ENCODE measurements at places on chromosomes 4 and X.

DNA sequence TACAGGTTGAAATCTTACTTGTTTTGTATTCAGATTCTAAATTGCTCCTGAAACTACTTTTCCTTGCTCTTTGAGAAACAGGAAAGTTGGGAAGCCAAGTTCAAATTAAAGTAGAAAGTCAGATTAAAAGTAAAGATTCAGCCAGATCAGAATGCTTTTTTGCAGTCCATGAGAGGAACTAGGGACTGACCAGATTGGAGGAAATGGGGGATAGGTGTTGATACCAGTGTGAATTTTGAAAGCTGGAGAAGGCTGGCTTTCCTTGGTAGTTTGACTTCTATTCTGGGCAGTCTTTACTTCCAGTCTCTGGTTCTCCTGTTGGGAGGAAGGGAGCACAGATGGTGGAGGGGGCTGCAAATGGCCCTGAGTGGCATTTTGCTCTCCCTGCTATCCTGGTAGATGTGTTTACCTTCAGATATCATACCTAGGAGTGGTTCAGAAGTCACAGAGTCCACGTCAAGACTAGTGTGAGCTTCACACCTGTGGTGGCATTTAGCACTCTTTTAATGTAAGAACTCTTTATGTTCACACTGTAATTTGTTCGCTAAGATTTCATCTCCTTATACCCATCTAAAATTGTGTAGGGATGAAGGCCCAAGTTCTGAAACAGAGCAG lies 68.8 kb downstream of the FNIP2 start:
- no peak for DNase-seq

DNA sequence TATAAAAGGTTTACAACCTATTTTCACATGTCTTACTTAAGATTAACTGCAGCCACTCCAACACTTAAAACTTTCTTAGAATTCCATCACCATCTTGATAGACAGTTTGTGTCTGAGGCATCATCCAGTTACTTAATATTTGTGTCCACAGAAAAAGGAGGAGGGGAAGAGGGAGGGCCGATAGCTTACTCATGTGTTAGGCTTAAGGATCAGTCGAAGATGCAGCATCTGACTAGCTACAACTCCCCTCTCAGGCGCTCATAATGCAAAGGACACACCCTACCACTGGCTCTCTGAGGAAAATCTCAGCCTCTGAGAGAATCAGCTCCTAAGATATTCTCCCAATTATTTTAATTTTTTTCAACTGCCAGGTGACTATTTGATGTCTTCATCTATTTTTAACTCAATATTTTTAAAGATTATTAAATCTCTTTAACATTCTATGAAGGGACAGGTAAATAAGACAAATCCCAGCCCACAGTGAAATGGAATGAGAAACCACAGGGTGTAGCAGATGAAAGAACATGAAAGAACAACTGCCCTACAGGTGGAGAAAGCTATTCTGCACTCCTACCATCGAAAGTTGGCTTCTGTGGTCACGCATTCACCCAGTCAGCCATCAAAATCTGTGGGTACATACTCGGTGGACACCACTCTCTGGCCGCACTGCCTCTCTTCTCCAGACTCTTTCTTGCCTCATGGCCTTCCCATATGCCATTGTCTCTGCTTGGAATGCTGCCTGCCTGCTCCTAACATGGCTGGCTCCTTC lies 48.0 kb downstream of the ARAP2 start:
- no peak for DNase-seq

DNA sequence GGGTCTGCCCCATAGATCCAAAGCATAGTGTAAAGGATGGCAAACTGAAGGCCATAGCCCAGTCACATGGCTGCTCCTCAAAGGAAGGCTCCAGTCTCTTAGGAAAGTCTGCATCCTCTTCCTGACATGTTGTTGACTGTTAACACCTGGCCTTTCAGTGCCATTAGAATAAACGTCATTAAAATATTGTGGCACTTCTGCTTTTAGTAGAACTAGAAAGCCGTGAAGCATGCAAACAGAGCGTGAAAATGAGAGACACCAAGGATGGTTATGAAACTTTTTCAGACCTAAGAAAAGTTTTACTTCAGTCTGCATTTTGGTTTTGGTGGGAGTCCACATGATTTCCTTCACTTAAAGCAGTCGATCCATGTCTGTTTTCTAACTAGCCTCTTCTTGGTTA lies 41.1 kb upstream of the AFF2 start:
- DNase-seq: no peak

GRCh38 chr4:145153904-145154298 lies 26.5 kb downstream of the OTUD4 start:
- DNase-seq: no peak

- no peak for DNase-seq
Observed at GRCh38 chr4:156775813-156776212, 195.8 kb downstream of the PDGFC start.

DNA sequence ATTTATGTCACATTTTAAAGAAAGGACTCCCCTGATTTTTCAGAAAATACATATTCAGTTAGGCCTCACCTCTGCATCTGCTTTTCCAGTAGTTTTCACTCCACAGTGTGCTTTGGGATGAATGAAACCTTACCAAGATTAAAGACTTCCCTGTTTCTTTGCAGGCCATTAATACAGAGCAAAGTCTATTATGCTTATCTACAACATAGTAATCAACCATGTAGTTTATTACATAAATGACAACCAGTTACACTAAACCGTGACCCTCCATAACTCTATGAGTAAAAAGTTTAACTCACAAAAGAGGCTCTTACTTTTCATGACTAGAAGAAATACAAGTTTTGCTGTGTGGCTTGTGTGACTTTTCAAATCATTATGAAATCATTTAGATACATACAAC lies 2.3 kb downstream of the LRRC66 start:
- DNase-seq: no peak

DNA sequence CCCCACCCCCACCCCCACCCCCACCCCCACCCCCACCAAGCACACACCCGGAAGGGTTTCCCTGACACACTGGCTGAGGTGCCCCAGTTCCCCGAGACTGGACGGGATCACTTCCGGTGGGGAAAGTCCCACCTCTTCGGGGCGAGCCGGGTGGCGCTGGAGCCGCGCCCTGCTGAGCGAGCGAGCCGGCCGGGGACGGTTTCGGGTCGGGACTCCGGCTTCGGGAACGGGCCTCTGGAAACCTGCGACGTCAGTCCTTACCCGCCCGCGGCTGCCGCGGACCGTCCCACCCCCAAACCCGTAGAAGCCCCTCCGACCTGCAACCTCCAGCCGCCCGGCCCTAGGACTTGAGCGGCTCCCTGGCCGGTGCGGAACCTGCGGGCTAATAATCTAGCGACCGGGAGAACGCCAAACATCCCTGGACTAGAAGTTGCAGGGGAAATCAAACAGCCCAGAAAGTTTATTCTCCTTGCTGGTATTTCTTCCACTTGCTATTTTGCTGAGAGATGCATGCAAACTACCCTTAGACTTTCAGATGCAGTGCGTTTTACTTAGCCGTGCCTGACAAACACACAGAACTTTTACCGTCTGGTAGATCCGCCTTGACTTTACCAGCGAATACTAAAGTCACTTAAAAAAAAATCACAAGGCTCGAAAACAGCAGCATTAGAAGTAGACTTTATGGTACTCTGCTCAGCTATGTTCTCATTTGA lies 991 bp downstream of the RAP2C start:
- peak; percentile 93 for DNase-seq

DNA sequence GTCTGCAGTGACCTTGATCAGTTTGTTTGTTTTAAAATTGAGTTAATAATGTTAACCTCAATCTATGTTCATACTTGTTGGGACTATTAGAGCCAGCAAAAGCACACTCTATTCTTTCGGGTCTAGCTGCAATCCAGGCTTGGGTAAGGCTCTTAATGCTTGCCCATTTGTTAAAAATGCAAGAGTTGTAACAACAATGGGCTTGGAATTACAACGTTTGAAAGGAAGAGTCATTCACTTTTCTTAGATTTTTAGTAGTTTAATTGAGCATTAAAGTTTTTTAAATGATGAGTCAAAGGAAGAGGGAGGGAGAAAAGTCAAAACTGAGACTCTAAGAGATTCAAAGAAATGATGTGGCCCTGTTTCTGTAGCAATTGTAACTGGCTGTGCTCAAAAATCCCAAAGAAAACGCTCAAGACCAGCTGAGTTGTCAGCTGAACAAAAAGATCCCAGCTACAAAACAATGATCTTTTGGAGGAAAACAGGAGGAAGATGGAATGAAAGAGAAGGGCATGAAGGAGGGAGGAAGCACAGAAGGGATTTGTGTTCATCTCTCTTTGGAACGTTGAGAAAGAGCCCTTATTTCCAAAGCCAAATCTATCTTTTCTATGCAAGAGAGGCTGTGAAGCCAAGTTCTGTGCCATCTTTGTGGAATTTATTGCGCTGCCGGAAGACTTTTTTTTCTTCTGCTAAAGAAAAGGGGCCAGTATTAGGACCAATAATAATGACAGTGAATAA lies 5.5 kb downstream of the SCD5 start:
- no peak for DNase-seq

- DNase-seq: peak; percentile 16
Observed at GRCh38 chr4:86506591-86506990, 87.5 kb upstream of the PTPN13 start.

DNA sequence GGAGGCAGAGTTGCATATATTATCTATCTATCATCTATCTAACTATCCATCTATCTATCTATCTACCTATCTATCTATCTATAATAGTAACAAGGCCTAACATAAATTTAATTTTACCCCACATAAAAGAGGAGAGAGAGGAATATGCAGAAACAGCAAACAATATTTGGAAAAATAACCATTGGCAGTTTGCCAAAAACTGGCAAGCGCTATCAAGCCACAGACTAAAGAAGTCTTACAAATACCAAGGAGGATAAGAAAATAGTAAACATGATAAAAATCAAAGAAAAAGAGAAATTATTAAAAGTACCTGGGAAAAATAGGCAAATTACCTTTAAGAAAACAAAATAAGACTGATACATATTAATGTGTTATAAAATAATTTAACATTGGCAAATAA lies 230.8 kb downstream of the CPXCR1 start:
- no peak for DNase-seq

DNA sequence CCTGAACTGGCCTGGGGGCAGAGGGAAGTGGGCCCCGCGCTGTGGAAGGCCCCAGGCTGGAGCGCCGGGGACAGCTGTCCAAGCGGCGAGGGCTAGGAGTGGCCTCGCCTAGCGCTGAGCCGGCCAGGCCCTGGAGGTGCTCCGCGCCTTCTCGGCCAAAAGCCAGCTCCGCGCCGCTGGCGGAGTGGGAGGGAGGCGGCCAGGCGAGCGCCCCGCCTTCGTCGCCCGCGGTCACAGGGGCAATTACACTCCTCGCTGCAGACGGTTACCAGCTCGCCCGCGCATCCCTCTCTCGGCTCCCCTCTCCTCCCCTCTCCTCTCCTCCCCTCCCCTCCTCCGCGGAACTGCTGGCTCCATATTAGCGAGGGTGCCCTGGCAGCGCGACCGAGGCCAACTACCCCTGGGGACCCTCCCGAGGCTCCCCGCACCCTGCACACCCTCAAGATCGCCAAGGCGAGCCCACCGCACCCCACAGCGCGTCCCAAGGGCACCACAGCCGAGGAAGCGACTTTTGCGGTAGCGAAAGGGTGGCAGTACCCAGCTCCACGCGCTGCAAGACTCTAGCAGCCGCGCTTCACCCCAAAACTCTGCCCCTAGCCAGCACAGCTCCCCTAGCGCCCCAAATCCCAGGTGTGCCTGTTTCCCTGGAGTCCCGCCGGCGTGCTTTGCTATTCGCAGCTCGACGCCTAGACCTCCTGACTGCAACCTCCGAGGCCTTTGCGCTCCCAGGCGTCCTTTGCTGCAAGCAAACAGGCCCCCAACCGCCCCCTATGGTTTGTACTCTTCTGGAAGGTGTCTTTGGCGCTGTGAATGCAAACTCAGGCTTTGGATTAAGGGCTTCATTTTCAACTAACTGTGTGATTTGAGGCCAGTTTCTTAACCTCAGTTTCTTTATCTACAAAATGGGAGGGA lies 91.4 kb downstream of the BCOR start:
- peak; percentile 91 for DNase-seq

DNA sequence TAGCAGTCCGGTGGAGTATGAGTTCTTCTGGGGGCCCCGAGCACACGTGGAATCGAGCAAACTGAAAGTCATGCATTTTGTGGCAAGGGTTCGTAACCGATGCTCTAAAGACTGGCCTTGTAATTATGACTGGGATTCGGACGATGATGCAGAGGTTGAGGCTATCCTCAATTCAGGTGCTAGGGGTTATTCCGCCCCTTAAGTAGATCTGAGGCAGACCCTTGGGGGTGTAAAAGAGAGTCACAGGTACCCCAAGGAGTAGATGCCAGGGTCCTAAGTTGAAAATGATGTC lies 852 bp downstream of the MAGEH1 start:
- DNase-seq: no peak

DNA sequence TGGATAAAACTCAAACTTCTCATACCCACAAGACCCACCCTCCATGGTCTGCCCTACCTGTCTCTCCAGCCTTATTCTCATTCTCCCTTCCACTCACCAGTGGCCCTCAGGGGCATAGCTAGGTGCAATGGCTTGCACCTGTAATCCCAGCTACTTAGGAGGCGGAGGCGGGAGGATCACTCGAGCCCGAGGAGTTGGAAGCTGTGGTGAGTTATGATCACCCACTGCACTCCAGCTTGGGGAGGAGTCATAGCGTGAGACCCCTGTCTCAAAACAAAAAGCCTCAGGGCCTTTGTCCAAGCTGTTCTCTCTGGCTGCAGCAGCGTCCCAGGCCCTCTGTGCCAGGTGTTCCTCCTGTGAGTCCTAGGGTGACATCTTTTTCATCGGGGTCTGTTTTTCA lies 16.5 kb downstream of the TKTL1 start:
- DNase-seq: no peak

DNA sequence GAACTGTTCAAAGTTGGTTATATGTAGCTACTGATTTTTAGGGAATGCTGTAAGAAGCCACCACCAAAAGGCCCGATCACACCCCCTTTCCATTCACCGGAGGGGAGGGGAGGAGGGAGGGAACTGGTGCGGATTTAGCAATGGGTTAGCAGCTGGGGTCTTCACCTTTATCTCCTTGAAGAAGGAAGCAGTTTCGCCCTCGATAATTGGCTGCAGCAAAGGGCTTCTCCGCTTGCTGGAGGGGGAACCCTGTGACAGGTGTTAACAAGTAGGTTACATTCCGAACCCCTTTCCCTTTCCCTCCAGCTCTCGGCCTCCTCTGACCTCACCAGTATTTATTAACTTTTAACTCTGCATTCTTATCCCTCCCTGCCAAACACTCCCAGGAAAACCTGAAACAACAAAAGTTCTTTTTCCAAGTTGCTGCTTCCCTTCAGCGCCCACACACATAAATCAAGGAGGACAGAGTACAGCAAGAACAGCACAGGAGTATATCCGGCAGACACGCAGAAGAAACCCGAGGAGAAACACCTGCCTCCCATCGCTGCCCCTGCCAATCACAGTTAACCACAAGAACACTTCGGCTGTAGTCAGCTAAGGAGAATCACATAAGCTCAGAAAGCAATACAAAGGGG lies 39.8 kb upstream of the NAP1L5 start:
- DNase-seq: peak; percentile 28

DNA sequence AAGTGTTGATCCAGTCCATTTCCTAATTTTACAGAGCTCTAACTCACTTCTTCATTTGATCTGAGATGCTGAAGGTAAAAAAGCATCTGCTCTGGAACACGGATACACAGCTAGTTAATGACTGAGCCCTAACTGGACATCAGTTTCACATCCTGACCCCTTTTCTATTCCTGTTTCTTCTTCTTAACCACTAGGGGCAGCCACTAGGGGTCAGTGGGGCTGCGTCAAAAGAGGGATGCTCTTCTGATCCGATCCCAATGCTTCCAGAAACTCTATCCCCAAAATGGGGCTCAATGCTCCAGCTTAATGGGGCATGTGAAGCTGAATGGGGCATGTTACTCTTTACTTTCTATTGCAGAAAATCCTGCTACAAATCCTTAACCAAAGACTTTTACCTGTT lies 33.4 kb upstream of the PHKA2 start:
- peak; percentile 80 for DNase-seq
